Vagina (tissue), 2 donors: ENCODE measurements at places on chromosomes 2 and 18. TPM values are rescaled to one million over a fixed set of nuclear protein-coding genes. Genes with fewer than 3 reads are reported as not detected.

DNA sequence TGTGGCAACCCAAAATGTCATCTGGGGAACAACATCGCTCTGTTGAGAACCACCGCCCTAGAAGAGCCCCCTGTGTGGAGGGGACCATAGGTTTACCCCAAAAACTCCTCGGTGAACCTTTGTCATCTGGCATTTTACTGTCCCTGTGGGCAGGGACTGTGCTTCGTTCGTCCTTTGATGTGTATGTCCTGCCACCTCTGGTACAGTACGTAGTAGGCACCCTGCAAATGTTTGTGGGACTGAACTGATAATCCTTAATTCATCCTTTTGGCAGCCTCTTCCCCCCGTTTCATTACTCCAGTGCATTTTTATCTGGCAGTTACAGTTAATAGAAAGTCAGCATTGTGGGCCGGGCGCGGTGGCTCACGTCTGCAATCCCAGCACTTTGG is 728 bp downstream of the NAPG start:
- DNase-seq: no peak

DNA sequence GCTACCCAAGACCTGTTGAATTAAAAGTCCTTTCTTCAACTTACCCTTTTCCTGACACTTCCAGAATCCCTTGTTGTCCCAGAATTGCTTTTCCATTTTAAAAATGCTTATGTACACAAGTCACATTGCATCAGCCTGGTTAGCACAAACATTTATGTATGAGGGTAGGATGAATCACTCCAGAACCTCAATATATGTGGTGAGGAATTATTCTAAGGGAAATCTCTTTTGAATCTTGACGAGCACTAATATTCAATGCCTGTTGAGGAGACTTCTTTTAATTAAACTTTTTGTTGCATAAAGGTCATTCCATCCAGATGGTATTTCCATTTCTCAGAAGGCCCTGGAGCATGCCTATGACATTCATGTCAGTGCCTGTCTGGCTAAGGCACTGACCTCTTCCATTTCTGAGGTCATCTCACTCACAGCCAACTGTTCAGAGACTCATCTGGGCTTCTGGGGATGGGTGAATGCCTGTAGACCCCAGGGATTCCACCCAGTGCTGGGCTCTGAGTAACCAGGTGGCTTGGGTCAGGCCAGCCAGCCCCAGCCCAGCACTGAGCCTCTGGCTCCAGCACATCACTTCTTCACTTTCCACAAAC is 28.2 kb downstream of the ACMSD start:
- no peak for DNase-seq

GRCh38 chr2:217337771-217338170 is 477.9 kb upstream of the TNP1 start:
- DNase-seq: no peak

- DNase-seq: no peak
Observed at GRCh38 chr2:168191955-168192785, 55.2 kb downstream of the STK39 start.

Gene VWA3B
- total RNA-seq: not detected

Gene TUBA3E
- not detected for total RNA-seq
